ENCODE measurements at places on chromosomes 1 and 21.

- peak; percentile 11 for ATAC-seq
Observed at GRCh38 chr21:46226920-46227599, 1.5 kb downstream of the LSS start.

DNA sequence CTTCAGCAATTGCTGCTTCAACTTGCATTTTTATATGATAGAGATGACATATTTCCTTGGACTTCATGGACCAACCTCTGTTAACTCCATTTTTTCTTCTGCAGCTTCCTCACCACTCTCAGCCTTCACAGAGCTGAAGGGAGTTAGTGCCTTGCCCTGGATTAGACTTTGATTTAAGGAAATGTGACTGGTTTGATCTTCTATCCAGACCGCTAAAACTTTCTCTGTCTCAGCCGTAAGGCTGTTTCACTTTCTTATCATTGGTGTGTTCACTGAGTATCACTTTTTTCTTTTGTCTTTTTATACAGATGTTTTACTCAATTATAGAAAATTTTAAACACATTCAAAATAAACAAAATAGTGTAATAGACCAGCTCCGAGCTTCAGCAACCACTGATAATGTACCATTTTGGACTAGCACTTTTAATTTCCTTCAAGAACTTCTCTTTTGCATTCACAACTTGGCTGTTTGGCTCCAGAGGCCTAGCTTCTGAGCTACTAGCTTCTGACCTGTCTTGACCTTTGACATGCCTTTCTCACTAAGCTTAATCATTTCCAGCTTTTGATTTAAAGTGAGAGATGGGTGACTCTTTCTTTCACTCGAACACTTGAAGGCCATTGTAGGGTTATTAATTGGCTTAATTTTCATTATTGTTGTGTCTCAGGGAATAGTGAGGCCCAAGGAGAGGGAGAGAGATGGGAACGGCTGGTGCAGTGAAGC, 9.3 kb downstream of the NEK7 start:
- peak; percentile 60 for ATAC-seq

DNA sequence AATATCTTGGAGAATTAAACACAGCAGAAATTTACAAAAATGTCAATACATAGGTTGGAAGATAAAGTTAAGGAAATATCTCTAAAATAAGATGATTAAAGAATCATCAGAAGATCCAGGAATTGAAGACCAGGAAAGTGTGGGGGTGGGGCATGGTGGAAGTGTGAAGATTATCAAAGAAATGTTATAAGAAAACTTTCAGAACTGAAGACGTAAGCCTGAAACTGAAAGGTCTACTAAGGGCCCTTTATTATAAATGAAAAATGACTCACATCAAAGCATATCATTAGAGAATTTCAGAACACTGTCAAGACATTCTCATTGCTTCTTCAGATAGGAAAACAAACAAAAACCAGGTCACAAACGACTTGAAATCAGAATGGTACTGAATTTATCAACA, 92.4 kb upstream of the DPT start:
- ATAC-seq, result peak; percentile 75

DNA sequence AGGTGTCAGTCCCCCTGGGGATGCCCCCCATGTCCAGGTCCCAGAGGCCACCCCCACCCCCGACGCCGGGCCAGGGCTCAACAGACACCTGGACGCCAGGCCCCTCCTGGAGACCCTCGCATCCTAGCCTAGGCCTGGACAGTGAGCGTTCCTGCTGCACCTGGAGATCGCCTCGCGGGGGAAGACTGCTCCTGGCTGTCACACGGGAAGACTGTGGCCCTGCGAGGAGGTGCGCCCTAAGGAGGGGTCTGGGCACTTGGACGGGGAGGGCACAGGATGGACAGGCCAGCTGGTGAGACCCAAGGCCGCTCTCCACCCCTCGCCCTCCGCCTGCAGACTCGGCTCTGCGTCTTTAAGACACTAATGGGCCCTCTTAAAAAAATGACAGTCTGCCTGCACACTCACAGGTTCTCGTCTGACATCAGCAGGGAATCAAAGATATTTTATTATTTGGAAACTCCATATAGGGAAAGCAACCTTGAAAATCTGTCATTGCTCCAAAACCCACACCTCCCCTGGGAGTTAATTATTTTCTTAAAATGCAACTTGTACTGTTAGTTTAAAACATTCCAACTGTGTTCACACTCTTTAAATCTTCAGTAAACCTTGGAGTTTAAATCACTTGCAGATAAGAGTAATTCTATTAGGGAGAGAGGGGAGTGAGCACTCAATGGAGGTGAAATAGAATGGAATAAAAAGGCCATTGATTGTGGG, 45.6 kb upstream of the ACTRT2 start:
- ATAC-seq, result no peak

- ATAC-seq, result no peak
Observed at GRCh38 chr1:35637401-35637809, 3.9 kb downstream of the PSMB2 start.

DNA sequence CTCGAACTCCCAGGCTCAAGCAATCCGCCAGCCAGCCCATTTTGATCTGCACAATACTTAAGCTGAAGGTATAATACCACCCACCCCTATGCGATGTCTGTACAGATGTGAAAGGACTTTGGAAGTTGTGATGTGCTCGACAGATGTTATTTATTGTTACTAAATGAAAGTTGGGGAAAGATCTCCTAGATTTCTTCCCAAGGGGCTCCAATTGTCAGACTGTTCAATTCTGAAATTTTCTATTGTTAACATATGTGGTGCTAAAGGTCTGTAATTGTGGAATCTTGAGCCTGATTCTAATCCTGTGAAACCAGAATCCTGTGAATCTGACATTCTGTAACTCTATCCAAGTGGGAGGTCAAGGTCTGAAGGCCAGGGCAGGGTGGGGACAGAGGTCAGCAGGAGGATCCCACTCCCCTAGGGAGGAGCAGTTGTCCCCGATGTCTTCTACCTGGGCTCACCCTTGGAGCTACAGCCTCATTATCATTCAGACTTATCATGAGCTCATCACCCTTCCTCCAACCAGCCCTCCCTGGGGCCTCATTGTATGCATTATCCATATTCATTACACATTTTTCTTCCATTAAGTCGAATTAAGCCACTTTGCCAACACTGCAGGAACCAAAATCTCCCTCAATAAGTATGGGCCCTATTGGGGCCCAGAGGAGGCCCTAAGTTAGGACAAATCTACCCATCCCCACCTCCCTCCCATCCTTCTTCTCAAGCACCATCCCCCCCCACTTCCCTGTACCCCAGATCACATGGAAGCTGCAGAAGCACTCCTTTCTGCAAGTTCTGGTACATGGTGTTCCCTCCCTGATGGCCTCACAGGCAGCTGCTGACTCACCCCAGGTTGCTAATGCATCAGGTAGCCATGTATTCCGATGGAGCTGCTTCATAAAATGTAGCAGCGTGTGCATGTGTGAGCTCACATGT, 32.3 kb downstream of the SHISAL2A start:
- no peak for ATAC-seq

- no peak for ATAC-seq
Observed at GRCh38 chr1:68213843-68214242, 18.5 kb downstream of the WLS start.

- no peak for ATAC-seq
Observed at GRCh38 chr1:175548774-175549173, 194.6 kb downstream of the TNR start.

GRCh38 chr1:218482683-218483082, 137.5 kb downstream of the TGFB2 start:
- ATAC-seq, result no peak

DNA sequence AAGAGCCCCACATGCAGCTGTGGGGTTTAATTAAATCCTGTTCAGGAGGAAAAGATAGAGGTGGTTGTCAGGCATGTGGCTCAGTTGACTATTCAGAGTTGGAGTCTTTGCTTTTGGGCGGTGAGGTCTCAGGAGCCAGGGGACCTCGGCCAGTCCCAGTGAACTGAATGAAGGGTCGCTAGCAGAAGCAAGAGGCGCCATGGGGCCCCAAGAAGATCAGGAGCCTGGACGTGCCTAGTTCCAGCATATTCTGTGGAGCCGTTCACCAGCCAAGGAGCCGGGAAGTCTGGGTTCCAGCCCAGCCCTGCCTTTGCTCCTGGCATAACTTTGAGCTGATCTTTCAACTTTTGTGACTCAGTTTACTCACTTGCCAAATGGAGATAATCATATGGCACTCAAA, 217.7 kb upstream of the IRF2BP2 start:
- no peak for ATAC-seq

GRCh38 chr1:201535046-201535918, 3.6 kb upstream of the NAV1 start:
- peak; percentile 25 for ATAC-seq

GRCh38 chr1:204513117-204513716, 3.0 kb upstream of the MDM4 start:
- peak; percentile 5 for ATAC-seq

GRCh38 chr1:64019818-64020217, 183.6 kb upstream of the UBE2U start:
- ATAC-seq, result no peak

GRCh38 chr1:244056577-244056976, 5.5 kb downstream of the ZBTB18 start:
- no peak for ATAC-seq

DNA sequence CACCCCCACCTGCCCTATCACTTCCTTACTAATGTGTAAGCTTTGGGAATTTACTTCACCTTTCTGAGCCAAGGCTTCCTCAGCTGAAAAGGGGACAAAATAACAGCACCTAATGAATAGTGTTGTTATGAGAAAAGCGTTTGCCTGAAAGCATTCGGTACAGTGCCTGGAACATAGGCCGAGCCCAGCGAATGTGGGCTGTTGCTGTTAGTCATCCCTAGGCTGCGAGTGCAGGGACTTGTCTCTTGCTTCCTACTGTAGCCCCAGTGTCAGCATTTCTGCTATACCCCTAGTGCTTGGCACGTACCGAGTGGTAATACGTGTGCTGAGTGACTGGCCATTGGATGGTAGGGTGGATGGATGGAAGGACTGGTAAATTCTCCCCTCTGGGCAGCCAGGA, 16.7 kb upstream of the KPNA6 start:
- ATAC-seq, result no peak

DNA sequence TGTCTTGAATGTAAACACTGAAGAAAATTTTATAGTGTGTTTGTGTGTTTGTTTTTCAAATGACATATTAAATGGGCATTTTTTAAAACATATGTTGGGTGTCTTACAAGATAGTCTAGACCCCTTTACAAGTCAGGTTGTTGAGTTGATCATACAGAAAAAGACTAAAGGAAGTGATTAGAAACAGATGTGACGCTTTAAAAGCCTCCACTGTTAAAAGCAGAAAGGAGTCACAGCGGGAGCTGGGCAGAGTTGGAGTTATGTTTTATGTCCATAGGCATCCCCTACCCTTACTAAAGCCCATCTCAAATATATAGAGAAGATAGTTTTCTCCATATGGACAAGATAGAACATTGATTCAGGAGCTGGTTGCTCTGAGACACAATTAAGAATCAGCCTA, 393.9 kb downstream of the PLPP3 start:
- ATAC-seq, result no peak

GRCh38 chr1:53478502-53478818, 19.3 kb downstream of the DMRTB1 start:
- ATAC-seq, result no peak

GRCh38 chr1:21931171-21932093, 5.7 kb downstream of the HSPG2 start:
- ATAC-seq, result no peak

GRCh38 chr1:190477762-190478148, at the start of gene BRINP3:
TSS of gene BRINP3 (minus strand) at chr1:190477864.
- ATAC-seq, result no peak

DNA sequence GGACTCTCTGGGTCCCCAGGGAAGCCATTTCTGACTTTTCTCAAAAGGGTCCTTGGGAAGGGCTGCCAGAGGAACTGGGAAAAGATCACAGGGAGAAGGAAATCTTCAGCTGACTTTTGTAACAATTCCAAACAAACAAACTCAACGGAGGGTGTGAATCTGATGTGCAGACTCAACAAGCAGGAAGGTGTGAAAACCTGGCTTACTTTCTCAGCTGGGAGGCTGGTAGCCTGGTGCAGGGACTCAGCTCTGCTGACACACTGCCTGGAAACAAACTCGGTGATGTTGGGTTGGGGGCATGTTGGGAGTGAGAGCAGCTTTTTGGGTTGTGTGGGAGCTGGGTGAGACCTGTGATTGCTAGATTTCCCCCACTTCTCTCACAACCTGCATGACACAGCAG, 10.2 kb upstream of the HSD3B2 start:
- no peak for ATAC-seq

GRCh38 chr1:167544447-167545093, 9.0 kb downstream of the CREG1 start:
- ATAC-seq, result peak; percentile 27

- ATAC-seq, result no peak
Observed at GRCh38 chr1:9008236-9008635, 18.0 kb downstream of the SLC2A7 start.

- ATAC-seq, result no peak
Observed at GRCh38 chr1:244840219-244840794, 4.8 kb downstream of the COX20 start.

DNA sequence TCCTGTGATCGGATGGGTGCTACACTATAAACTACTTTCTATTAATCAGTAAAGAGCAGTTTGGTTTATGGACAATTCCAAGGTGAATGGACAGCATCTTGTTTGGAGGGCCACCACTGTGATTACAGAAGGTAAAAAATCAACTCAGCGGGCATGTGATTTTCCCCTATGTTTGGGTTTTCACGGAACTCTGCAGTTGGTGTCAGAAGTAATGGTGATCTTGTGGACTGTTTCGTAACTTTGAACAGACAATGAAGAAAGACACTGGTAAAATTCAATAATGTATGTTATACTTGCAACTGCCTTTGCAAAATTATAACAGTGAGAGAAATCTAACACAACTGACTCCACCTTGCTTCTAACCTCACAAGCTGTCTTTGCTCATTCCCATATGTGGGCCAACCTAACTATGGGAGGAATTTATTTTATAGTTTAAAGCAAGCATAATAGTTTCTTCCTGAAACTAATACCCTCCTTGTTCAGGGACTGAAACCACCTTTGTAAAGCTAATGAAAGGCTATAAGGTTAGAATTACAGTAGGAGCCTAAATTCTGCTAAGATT, 53.2 kb downstream of the TRIM33 start:
- ATAC-seq, result no peak

GRCh38 chr1:209587789-209588188, 4.3 kb downstream of the CAMK1G start:
- no peak for ATAC-seq

GRCh38 chr1:6747674-6748073, 37.6 kb upstream of the CAMTA1 start:
- ATAC-seq, result no peak

DNA sequence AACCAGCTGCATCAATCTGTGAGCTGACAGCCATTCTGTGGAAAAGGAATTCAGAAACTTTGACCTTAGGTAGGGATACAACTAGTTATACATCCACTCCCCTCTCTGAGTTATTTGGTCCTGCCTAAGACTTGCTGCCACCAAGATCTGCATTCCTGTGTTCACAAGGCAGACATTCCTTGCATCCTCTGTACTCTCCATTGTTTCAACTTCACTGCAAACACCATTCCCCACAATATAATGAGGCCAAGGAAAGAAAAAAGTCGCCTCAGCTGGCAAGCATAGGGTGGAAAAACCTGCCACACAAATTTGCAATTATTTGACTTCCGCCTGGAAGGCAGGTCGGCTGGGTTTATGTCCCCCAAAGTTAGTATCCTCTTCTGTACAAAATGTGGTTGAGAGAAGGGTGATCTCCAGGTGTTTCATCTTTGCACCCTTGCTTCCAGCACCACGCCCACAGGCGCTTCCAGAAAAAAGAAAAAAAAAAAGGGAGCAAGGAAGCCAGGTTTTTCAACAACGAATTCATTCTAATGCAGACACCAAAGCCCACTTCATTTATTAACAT, 676 bp upstream of the CTTNBP2NL start:
- no peak for ATAC-seq

Data from activated T-helper 17 cell treated with anti-CD3 and anti-CD28 coated beads, Interleukin-2, amount 50 U/mL, for 72 hours (primary cell).